Uterus (tissue), 4 donors: ENCODE measurements at places on chromosomes 3 and 15.

- no peak for DNase-seq
Observed at GRCh38 chr15:53829471-53829870, 70.0 kb upstream of the WDR72 start.

DNA sequence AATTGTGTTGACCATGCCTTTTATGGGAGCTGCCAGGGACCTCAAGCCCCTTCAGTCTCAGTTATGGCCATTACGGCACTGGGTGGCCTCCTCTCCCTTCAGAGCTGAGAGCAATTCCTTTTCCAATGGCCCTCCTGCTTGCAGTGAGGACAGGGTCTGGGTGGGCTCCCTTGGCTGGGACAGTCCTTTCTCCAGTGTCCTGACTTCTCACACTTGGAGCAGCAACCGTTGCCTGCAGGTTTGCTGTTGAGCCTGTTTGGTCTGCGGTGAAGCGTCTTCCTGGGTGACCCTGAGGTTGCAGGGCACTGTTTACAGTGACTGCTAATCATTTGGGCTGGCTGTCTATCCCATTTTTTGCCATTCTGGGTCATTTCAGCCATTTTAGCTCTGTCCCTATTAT lies 3.5 kb upstream of the CCDC80 start:
- DNase-seq, result no peak

- no peak for DNase-seq
Observed at GRCh38 chr3:131250466-131250865, 131.1 kb upstream of the NUDT16 start.

DNA sequence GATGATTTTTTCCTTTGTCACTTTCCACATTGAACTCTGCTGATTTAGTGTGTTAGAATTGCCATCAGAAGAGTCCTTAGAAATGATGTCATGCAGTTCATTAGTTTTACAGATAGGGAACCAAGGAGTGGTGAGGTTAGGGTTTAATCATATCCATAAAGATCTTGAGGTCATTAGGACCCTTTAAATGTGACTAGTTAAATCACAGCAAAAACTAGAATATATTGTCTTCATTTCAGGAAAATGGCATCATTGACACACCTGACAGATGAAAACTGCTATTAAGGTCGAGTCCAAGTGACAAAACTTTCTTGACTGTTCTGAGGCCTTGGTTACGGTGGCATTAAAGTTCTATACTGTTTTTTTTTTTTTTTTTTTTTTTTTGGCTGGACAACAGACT lies 50.5 kb downstream of the MBNL1 start:
- DNase-seq, result no peak

DNA sequence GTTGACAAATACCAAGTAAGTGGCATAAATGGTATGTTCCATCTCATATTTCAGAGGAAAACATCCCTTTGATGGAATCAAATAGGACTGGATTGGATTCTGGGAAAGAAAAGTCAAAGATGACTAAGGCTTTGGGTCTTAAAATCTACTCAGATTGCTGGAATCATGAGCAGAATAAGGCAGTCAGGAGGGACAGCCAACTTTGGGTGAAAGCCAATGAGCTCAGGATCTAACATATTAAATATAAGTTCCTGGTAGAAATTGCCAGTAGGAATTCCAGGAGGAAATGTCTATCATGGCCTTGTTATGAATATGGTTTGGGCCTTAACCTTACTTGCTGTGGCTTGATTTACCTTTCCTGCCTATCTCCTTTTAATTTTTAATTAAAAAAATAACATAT lies 55.3 kb downstream of the ISL2 start:
- no peak for DNase-seq

DNA sequence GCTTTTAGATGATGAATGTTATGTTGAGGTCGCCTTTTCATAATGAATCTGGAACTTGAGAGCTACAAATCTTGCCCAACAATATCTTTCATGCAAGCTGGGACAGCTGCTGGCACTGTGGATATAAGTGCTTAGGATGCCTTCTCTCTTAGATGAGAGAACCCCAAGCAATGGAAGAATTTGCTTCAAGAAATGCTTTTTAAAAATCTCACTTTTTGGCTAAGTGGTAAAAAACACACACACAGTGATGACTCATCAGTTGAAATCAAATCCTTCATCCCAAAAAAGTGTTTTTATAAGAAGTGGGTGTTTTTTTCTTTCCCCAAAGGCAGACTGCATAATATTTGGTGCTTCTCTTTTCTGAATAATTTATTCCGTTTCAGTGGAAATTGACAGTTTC lies 38.4 kb upstream of the GALNT15 start:
- no peak for DNase-seq
